ENCODE measurements at places on chromosomes 1 and 21.

DNA sequence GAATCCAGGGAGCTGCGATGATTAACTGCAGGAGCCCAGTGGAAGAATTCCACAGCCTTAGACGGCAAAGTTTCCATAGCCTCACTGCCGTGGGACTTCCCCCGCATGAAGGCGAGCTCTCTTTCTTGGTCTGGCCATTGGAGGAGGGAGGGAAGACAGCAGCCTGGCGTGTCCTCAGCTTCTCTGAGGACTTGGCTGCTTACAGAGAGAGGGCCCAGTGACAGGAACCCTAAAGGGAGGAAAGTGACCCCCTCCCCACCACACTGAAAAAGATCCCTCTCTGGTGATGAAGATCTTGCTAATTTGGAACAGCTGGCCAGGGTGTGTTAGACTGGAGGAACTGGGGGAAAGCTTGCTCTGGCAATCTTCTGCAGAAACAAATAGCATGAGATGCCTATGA lies 41.0 kb downstream of the ATP2B4 start:
- DNase-seq: no peak

GRCh38 chr1:24498589-24498988 lies 4.0 kb upstream of the RCAN3 start:
- no peak for DNase-seq

GRCh38 chr1:30791868-30792267 lies 34.3 kb upstream of the LAPTM5 start:
- no peak for DNase-seq

GRCh38 chr1:54721719-54722118 lies 6.1 kb downstream of the TTC4 start:
- DNase-seq: no peak

DNA sequence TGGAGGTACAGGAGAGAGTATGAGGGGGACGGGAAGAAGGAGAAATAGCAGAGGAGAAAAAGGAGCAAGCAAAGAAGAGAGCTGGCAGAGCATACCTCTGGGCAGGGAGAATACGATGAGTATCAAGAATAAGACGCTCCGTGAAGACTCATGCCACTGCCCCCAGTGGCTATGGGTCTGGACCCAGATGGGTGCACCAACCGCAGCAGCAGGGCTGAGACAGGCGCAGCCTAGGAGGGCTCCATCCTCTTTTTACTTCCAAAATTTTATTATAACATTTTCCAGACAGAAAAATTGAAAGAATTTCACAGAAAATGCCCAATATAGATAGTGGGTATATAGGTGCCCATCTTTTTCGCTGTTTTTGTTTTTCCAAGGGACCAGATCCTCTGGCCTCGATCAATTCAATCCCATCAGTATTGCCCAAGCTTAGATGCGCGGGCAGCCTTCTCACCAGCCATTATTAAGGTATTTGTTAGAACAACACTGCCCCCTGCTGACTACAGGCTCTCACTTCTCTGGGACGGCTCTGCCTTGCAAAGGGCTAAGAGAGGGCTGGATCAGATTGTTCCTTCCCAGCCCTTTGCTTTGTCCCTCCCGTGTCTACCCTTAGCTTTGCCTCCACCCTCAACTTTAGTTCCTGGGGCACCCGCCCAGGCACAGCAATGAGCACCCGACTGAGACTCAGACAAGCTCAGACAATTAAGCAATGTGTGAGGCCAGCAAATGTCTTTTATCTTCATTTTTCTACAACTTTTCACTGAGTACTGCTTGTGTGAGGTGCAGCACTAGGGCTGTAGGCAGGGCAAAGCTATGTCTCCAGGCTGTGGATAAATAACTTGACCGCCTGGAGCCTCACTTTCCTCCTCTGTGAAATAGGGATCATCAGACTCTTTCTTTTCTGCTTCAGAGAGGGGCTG lies 17.5 kb upstream of the CAMK1G start:
- peak; percentile 89 for DNase-seq

DNA sequence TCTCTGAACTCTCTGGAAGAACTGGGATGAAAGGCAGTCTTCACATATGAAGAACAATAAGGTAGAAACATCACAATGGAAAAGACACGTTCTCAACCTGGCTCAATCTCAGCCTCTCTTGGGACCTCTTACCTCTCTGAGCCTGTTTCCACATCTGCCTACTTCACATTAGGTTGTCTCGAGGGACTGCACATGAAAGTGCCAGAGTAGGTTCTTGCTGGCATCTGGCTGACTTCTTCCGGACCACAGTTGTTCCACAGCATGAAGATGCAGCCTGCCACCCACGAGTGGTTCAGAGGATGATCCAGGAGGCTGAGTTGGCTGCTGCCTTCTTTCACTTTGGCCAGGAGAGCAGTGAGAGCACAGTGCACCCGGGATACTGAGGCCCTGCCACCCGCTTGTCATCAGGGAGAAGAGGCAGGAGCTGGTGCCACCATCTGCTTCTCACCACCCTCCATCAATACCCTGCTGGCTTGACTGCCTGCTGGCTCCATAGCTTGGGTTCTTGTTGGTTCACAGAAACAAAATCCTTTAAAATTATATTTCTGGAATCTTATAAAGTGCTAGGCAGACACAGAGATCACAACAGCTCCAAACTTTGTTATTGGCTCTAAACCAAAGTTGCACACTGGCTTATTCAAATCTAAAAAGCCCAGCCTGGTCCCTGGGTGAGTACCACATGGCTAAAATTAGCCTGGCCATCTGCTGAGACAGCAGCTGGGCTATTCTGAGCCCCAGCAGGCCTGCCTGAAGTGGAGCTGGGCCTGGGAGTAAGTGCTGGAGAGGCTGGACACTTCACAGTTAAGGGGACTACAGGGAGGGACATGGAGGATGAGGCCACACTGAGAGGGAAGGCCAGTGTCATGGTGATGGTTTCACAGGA lies 46.9 kb upstream of the LIN9 start:
- DNase-seq: no peak

- no peak for DNase-seq
Observed at GRCh38 chr1:226568077-226568831, 19.7 kb downstream of the STUM start.

DNA sequence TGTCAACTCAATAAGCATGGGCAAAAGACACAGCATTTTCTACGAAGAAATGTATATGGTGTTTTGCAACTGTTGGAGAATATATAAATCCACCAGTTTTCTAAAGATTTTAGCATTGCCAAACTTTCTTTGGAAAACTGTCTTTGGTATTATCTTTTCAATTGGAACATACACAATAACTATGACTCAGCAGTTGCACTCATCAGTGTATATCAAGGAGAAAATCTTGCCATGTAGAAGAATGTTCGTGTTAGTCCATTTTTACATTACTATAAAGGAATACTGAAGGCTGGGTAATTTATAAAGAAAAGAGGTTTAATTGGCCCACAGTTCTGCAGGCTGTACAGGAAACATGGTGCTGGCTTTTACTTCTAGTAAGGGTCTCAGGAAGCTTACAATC lies 41.1 kb downstream of the PRKAA2 start:
- DNase-seq: no peak

DNA sequence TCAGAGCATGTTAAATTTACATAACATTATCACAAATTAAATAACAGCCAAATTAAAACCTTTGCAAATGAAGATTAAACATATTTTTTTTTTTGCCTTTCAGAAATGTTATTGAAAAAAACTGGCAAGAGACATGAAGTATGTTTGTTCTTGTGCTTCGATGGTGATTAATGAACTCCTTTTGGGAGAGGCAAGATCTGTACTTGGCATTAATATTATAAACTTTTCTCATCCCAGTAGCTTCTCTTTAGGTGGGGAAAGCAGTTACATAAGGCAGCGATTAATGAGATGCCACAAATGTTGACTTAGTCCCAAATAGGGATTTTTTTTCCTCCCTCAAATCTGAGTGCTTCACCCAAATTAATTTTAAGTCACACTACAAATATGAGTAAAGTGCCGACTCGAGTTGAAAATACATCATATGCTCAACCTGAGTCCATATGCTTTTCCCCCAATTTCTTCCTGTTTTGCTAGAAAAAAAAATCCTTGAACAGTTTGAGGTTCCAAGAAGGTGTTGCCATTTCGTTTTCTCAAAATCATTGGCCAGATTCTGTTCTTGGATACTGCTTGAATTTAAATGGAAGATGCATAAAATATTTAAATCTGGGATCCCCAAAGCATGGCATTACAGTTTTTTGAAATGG lies 294.5 kb downstream of the VAV3 start:
- no peak for DNase-seq

DNA sequence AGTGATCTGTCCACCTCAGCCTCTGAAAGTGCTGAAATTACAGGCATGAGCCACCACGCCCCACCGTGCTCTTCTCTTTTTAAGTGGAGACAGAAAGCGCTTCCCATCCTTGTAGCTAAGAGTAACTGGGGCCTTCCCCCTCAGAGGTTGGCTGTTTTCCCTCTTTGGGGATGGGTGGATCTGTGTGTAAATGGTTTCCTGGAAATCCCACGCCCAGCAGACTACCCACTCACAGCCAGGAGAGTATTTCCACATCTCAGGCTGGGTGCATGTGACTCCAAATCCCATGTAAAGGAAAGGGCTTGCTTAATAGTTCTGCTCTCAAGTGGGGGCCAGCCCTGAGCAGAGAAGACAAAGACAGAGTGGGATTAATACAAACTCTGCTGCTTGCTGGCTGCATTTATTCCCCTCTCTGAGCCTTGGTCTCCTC lies 19.6 kb upstream of the TCEA3 start:
- DNase-seq: no peak
